ENCODE measurements at places on chromosomes 6 and 20.

- DNase-seq, result peak; percentile 46
These were observed 48.9 kb downstream of the HIVEP1 start for GRCh38 chr6:12060780-12061609.

DNA sequence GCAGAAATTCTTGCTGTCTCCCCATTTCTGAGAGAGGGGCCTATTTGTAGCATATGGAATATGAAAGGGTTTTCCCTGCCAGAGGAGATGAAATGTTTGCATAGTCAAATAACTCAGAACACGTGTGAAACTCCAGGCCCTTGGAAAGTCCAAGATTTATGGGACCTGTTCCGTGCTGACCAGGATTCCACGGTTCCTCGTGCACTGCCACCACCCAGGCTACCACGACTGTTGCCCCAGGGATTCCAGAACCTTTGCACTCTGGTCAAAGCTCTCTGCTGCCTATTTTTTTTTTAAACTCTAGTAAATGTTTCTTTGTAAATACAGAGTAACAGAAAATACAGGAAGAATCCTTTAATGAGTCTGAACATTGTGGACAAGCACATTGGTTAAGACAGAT lies 35.0 kb downstream of the MYLK4 start:
- no peak for DNase-seq

DNA sequence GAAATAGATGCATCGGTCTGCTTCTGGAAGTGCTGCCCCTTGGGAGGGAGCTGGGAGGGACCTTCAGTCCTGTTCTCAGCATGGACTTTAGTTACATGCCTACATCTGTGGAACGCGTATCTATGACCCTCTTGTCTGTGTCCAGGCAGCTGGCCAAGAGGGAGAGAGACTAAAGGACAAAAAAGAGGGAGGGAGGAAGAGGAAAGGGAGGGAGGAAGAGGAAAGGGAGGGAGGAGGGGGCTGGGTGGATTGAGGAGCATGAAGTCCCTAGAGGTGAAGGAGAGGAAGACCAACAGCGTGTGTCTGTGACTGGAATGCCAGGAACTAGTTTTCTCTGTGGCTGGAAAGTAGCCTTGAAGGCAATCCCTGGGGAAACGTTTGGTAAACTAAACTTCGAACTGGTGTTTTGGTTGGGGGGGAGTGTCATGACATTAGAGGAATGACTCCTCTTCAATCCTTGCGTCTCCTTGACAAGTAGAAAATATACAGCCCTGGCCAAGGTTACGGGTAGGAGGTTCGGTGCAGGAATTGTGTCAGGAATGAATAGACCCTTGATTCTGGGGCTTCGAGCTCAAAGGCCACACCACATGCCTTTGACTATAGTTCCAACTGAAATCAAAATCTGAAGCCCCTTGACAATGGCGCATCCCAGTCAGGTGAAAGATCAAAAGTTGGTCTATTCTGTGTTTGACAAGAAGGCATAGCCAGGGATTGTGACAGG lies 52.0 kb upstream of the PLEKHG1 start:
- no peak for DNase-seq

GRCh38 chr6:80540700-80541099 lies 434.2 kb downstream of the BCKDHB start:
- no peak for DNase-seq

- no peak for DNase-seq
These were observed 365.2 kb upstream of the JARID2 start for GRCh38 chr6:14880677-14881076.

- DNase-seq, result no peak
These were observed 778.4 kb upstream of the GJE1 start for GRCh38 chr6:141354191-141354955.

- no peak for DNase-seq
These were observed 55.4 kb downstream of the SMOC2 start for GRCh38 chr6:168496139-168496996.

DNA sequence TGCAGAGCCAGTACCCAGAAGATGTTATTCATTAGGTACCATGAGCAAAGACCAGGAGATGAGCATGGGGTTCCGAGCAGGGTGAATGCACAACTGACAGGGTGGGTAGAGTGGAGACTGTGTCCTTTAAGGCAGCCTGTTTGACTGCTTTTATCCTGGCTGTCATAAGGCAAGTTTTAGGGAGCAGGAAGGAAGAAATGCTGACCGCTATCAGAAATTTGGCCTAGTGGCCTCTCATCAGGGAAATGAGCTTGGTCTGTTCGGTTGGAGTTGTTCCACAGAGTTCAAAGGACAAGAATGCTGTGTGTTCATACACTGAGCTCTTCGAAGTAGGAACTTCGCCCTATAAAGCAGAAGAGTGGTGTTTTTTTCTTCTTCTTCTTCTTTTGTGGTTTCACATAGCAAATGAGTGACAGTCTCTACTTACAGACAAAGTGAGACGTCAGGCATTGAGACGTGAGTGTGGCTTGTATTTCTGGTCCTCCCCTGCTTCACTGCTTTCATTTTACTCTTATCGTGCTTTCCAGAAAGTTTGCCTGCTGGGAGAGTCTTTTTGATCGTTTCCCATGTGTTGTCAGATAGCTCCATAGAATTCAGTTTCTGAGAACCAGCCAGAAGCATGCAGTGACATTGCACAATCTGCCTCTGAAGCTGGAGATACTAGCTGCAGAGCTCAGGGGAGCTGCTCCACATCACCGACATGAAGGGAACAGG lies at the start of gene CASS4:
CASS4 (plus strand) TSS at position 502 of the 714 bp plus-strand sequence; CDS start at position 701, 199 bp downstream.
- DNase-seq, result peak; percentile 6

DNA sequence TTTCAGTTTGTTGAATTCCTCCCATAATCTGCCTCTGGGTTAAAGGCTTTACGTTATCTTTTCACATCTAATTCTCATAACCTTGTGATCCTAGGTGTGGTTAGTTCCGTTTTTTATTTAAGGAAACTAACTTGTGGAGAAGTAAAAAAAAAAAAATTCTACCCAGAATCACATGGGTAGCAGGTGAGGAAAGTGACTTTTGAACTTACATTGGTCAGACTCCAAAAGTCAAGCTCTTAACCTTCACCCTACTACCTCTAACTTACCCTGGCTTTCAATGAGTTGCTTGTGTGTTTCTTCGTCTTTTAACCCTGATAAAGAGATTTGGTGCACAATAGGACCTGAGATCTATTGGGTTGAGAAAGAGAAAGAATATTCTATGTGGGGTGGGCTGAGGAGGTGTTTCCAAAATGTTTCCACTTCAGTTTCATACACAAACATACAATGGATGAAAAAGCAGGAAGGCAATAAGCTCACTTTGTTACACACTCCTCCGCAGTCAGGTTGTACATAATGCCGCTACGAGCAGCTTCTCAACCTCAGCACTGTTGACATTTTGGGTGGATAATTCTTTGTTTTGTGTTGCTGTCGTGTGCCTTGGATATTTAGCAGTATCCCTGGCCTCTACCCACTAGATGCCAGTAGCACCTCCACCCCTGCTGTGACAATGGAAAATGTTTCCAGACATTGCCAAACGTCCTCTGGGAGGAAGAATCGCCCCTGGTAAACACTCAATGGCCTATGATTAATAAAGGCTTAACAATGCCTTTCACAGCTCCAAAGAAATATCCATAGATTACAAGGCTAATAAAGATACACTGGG lies 193.0 kb upstream of the ZNF217 start:
- DNase-seq, result no peak

DNA sequence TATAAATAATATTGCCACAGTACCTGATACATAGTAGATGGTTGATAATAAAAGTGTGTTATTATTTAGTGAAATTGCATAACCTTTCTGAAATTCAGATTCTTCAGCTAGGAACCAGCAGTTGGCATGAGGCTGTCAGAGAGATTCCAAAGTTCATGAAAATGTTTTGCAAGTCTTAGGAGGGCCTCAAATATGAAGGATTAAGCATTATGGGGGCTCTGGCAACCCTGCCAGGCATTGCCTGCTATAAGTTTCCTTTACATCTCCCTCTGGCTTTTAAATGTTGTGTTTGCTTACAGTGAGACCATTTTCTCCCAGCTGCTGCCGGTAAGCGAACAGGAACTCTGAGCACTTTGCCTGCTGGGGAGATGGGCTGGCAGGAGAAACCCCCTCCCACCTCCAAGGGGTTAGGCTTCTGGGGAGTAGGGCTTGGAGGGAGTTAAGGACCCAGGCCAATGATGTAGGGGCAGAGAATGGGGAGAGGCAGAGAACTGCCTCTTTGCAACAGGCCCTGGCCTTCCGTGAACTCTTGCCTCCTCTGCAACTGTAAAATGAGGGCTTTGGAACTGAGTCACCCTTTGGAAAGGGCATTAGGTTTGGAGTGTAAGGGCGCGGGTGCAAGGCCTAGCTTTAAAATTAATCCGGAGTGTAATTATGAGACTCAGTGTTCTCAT lies 33.2 kb upstream of the KIF3B start:
- DNase-seq, result no peak

DNA sequence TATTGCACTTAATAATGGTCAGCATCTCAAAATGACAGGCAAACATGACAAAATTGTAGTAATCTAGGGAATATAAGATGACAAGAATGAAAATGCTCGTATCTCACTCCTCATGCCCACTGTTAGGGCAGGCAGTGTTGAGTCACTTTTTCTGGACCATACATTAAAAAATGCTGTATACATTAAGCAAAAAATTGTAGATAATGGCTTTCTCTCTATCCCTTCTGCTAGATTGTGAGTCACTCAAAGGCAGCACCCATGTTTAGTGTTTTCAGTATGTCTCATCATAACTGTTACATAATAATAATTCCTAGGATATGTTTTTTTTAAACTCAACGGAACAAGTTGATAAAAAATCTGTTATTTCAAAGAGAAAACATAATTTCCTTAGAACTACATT lies 199.3 kb downstream of the TENT5A start:
- no peak for DNase-seq

- no peak for DNase-seq
These were observed 125.6 kb upstream of the STXBP5 start for GRCh38 chr6:147078602-147079001.

- DNase-seq, result no peak
These were observed 115.2 kb downstream of the PSMB1 start for GRCh38 chr6:170437719-170438401.

- no peak for DNase-seq
These were observed 5.3 kb downstream of the PTK6 start for GRCh38 chr20:63531686-63532448.

DNA sequence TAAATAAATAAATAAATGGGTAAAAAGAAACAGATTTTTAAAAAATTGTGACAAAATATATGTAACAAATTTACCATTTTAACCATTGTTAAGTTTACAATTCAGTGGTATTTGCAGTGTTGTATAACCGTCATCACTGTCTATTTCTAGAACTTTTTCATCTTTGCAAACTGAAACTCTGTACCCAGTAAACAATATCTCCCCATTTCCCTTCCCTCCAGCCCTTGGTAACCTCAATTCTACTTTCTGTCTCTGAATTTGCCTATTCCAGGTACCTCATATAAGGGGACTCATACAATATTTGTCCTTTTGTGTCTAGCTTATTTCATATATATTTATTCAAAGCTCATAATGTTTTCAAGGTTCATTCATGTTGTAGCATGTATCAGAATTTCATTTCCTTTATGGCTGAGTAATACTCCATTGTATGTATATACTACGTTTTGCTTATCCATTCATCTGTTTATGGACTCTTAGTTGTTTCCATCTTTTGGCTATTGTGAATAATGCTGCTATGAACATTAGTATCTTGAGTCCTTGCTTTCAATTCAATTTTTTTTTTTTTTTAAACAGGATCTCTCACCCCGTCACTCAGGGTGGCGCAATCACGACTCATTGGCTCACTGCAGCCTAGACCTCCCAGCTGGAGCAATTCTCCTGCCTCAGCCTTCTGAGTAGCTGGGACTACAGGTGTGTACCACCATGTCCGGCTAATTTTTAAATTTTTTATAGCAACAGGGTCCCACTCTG lies 8.9 kb downstream of the MANBAL start:
- DNase-seq, result no peak

- no peak for DNase-seq
These were observed 10.7 kb downstream of the COL9A1 start for GRCh38 chr6:70292193-70292592.

DNA sequence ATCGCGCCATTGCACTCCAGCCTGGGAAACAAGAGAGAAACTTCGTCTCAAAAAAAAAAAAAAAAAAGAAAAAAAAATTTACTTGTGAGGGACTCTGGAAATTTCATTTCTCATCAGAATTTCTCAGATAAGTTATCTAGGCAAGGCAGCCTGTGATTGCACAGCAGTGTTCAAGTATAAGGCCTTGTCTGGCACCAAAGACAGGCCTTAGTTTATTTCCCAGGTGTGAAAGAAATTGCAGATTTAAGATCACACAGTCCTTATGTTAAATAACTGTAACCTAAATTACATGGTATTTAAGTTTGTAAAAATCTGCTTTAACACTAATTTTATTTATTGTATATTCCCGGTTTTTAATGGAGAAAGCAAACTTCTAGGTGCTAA lies 34.8 kb downstream of the HFE start:
- DNase-seq, result no peak

GRCh38 chr20:7305976-7306375 lies 538.5 kb downstream of the BMP2 start:
- no peak for DNase-seq

- no peak for DNase-seq
These were observed 125.8 kb upstream of the ENPP5 start for GRCh38 chr6:46296586-46296985.

- no peak for DNase-seq
These were observed 35.1 kb downstream of the PDRG1 start for GRCh38 chr20:31916708-31917107.

GRCh38 chr20:3461911-3462677 lies 8.7 kb upstream of the ATRN start:
- DNase-seq, result no peak

GRCh38 chr6:127267646-127268625 lies 1.3 kb downstream of the RNF146 start:
- no peak for DNase-seq

DNA sequence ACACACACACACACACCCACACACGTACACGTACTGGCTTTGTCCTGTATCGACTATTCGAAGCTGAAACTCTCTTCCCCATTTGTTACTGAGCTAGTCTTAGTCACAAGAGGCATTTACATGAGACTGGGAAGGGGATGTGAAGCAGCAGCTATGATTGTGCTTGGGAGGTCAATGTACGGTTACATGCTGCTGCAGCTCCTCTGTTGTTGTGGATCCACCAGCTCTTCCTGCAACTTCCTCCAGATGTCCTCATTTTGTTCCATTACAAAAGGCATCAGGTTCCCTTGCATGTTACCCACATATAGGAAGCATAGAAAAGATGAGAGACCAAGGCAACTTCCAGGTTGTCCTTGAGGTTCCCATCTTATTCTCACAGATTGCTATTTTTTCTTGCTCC lies 612.4 kb upstream of the IMPG1 start:
- DNase-seq, result no peak

DNA sequence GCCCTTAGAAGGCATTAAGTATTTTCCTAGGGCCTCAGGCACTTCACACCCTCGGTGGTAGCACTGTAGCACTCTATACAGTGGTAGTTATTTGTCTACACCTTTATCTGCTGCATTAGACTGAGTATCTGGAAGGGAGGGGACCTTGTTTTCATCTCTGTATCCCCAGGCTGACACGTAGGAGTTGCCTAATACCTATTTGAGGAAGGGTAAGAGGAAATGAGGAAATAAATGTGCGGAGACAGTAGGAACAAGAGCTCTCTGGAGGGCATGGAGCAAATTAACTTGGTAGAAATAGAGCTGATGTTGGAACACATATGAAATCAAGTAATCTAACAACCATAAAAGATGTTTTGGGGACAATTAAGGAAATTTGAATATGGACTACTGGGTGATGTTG lies 3.9 kb downstream of the CNPY3 start:
- DNase-seq, result no peak

Data from effector CD8-positive, alpha-beta T cell (primary cell).